ENCODE measurements at places on chromosomes 13 and 19.

GRCh38 chr19:13209484-13210338, 59.5 kb downstream of the IER2 start:
- DNase-seq, result no peak

DNA sequence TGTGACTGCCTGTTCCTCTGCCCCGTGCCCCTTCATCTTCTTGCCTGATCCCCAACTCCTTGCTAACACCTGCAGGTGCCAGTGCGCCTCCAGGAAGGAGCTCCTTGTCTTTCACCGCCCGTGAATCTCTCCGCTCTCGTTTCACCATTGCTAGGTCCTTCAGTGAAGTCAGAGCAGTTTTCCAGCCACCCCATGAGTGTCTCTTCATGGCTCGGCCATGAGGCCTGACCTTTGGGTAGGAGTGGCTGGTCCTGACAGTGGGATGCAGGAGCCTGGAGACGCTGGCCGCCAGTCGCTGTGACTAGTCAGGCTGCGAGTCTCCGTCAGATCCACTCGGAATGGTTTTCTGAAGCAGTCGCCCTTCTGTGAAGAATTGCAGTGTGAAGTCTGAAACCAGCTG, 43.8 kb downstream of the ING1 start:
- no peak for DNase-seq

- no peak for DNase-seq
Observed at GRCh38 chr19:54955376-54955775, 8.0 kb upstream of the NLRP7 start.

DNA sequence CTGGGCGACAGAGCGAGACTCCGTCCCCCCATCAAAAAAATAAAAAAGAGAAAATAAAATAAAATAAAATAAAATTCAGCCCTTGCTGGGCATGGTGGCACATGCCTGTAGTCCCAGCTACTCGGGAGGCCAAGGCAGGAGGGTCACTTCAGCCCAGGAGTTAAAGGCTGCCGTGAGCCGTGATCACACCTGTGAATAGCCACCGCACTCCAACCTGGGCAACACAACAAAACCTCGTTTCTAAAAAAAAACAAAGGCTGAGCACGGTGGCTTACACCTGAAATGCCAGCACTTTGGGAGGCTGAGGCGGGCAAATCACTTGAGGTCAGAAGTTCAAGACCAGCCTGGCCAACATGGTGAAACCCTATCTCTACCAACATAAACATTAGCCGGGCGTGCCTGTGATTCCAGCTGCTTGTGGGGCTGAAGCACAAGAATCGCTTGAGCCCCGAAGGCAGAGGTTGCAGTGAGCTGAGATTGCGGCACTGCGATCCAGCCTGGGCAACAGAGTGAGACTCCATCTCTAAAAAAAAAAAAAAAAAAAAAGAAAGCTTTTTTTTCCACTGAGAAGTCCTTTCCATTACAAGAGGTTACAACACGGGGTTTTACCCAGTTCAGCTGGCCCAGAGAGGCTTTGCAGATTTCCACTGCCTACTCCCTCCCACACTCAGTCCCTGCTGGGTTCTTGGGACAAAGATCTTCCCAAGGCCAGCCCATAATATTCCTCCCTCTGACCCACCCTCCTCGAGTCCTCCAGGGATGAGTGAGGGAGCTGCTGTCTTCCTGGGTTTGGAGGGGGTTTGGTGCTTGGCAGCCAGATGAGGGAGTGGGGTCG, 6.4 kb downstream of the ANGPTL4 start:
- DNase-seq, result no peak

DNA sequence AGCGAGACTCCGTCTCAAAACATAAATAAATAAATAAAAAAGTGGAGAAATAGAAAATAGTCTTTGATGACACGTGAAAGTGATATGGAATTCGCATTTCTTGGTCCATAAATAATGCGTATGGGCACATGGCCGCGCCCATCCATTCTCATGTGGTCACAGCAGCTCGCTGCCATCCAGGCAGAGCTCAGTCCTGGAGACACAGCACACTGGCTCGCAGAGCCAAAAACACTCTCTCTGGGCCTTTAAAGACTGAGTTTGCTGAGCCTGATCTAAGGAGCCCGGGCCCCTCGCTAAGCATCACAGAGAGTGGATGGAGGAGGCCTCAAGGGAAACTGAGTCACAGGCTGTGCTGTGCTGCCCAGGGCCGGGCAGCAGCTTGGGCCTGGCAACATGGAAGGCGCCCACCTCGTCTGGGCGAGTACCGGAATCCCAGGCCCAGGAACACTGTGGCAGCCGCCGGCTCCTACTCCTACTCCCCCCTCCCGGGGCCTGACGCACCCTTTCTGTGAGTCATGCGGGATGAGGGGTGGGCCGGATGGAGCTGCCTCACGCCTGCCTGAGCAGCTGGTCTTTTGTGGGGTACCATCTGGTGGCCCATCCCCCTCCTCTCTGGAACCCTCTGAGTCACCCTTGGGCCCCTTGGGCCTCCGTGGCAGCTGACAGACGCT, 28.9 kb upstream of the CACTIN start:
- no peak for DNase-seq

GRCh38 chr13:112986946-112987681, 18.1 kb downstream of the MCF2L start:
- no peak for DNase-seq

GRCh38 chr13:109387471-109387870, 398.9 kb downstream of the IRS2 start:
- no peak for DNase-seq

GRCh38 chr13:105602956-105603670, 932.3 kb downstream of the EFNB2 start:
- no peak for DNase-seq
